ENCODE measurements at places on chromosomes 12 and 14.

- DNase-seq = no peak
Observed at GRCh38 chr14:55340482-55340881, 69.3 kb downstream of the FBXO34 start.

GRCh38 chr12:46815809-46816208 lies 10.0 kb downstream of the SLC38A4 start:
- no peak for DNase-seq

DNA sequence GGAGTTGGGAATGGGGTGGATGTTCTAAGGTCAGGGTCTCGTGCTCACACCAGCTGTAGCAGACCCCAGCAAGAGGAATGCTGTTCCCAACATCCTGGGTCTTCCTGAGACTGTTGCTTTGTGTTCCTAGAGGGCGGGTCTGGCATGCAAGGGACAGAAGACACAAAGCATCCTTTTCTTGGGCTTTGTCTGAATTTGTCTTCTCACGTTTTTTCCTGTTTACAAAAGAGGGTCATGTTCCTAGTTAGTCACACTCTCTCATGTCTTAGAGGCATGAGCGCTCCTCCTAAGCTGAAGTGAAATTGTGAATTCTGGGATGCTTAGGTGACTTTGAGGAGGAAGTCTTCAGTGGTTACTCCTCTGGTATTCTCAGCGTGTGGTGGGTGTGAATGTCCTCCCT lies 9.6 kb upstream of the TAMALIN start:
- no peak for DNase-seq

DNA sequence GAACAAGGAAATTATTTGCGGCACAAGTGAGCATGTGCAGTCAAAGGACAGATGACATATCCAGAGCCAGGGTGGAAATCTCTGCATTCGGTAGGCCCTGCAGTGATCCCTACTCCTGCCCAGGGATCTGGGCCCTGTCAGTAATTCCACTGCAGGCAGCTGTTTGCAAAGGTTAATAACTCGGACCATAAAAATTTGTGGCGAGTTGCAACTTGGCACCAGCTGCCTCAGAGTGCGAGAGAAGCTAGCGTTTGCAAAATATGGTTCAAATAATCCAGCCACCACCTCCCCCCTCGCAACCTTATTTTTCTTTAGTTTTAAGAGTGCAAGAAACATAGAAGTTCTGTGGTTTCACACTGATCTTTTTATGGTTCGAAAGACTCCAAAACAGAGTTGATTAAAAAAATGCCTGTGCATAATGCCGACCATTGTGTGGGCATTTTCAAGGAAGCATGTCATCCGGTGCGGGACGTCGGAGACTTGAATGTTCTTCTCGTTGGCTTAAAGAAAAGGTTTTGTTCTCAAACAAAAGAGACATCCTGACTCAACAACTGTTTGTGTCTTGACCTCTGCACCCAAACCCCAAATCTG lies 224.5 kb downstream of the BCL11B start:
- DNase-seq = peak; percentile 58

GRCh38 chr12:52059582-52060497 lies 8.6 kb downstream of the NR4A1 start:
- no peak for DNase-seq

GRCh38 chr12:116538076-116538591 lies 21.0 kb upstream of the MAP1LC3B2 start:
- DNase-seq = no peak

- DNase-seq = no peak
Observed at GRCh38 chr12:108346727-108347710, 7.9 kb upstream of the CMKLR1 start.

- no peak for DNase-seq
Observed at GRCh38 chr14:92647797-92648279, 100.6 kb downstream of the LGMN start.

- no peak for DNase-seq
Observed at GRCh38 chr12:71282020-71282419, 124.2 kb upstream of the TSPAN8 start.

DNA sequence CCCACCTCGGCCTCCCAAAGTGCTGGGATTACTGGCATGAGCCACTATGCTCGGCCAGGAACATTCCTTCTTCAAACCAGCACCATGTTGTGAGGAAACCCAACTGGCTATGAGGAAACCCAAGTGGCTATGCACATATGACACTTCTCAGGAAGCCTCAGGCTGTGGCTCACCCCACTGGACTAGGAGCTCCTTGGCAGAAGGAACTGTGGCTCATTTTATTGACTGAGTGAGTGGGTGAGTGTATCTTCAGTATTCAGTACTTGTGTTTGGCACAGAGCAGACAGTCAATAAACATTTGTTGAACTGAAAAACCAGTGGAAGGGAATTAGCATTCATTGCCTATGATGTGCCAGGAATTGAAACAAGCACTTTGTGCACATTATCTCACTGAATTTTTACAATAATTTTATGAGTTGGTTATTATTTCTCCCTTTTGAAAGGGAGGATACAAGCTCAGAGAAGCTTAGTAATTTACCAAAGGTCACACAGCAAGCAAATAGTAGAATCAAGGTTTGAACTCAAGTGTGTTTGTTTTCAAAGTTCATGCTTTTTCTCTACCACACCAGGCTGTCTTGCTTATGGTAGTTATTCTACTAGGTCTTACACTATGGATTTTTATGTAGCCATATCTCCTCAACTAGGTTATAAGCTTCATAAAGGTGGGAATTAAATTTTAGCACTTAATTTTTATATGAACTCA lies 121.6 kb downstream of the VEZT start:
- DNase-seq = no peak

DNA sequence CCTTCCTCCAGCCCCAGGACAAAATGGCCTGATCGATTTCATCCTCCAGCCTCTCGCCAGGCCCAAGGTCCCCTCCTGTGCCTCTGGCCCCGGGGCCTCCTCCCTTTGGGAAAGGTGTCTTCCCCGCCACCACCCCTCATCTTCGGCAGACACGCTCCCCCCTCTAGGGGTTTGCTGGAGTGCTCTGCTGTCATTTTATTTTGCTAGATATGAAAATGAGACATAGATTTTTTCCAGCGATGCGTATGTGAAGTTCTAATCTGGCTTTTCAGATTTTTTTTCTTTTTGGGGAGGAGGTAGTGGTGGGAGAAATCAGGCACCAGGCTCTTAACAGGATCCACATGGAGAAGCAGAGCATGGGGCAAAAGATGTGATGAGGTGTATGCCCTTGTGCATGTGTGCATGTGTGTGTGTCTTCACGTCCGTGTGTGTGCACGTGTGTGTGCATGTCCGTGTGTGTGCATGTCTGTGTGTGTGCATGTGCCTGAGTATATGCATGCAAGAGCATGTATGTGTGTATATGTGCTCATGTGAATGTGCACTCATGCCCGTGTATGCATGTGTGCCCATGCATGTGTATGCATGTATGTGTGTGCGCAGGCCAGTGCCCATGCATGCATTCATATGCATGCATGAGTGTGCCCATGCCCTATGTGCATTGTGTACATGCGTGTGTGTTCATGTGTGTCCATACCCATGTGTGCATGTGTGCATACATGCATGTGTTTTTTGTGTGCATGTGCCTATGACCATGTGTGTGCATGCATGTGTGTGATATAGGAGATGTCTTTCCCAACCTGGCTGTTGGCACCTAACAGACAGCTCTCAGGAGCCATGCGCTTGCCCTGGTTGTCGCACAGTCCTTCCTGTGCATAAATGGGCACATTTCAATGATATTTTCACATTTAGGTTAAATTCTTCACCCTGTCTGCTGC lies 203.0 kb downstream of the RBM19 start:
- DNase-seq = no peak

- no peak for DNase-seq
Observed at GRCh38 chr12:74455429-74455828, 82.2 kb upstream of the ATXN7L3B start.

- DNase-seq = peak; percentile 37
Observed at GRCh38 chr12:106138633-106139421, at the start of gene NUAK1. Gene NUAK1 (minus strand): TSS chr12:106138954. CDS start chr12:106138653, 301 bp downstream.

GRCh38 chr12:120125792-120126634 lies 9.5 kb upstream of the RAB35 start:
- no peak for DNase-seq

GRCh38 chr14:31090883-31091764 lies 64.9 kb upstream of the STRN3 start:
- peak; percentile 81 for DNase-seq

- no peak for DNase-seq
Observed at GRCh38 chr12:15863984-15864383, 18.2 kb upstream of the STRAP start.

- DNase-seq = no peak
Observed at GRCh38 chr14:54687750-54688119, 120.8 kb downstream of the SAMD4A start.

GRCh38 chr12:101777485-101777884 lies 38.2 kb upstream of the SYCP3 start:
- DNase-seq = no peak

GRCh38 chr12:84691266-84691665 lies 221.3 kb downstream of the SLC6A15 start:
- DNase-seq = no peak

- DNase-seq = no peak
Observed at GRCh38 chr14:64220056-64220455, 74.1 kb downstream of the ESR2 start.

- peak; percentile 84 for DNase-seq
Observed at GRCh38 chr14:104930526-104931303, 6.0 kb downstream of the PLD4 start.

- DNase-seq = no peak
Observed at GRCh38 chr14:100199240-100199860, 39.6 kb upstream of the YY1 start.

DNA sequence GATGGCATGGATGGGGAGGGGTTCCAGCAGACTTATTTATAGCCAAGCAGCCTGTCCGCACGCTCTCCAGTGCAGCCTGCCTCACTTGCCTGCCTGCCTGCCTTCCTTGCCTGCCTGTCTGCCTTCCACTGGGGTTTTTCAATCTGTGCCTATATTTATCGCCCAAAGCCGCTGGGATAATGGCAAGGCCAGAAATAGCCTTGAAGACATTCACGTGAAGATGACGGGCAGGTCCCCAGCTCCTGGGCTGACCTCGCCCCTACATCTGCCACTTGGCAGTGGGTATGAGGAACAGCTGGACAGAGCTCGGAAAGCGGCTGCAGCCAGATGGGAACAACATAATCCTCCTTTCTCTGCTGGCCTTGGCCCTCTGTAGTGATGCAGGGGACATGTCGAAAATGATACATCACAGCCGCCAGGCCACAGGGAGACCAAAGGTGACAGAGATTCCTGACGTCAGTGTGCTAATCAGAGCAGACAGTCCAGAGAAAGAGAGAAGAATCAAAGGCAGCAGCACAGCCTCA lies 53.3 kb downstream of the PITPNM2 start:
- no peak for DNase-seq
